ENCODE measurements at places on chromosomes 16 and 17.

- no peak for DNase-seq
Measured at GRCh38 chr16:2790631-2791030, 3.3 kb upstream of the PRSS33 start.

- no peak for DNase-seq
Measured at GRCh38 chr16:28078261-28078660, 14.7 kb upstream of the GSG1L start.

DNA sequence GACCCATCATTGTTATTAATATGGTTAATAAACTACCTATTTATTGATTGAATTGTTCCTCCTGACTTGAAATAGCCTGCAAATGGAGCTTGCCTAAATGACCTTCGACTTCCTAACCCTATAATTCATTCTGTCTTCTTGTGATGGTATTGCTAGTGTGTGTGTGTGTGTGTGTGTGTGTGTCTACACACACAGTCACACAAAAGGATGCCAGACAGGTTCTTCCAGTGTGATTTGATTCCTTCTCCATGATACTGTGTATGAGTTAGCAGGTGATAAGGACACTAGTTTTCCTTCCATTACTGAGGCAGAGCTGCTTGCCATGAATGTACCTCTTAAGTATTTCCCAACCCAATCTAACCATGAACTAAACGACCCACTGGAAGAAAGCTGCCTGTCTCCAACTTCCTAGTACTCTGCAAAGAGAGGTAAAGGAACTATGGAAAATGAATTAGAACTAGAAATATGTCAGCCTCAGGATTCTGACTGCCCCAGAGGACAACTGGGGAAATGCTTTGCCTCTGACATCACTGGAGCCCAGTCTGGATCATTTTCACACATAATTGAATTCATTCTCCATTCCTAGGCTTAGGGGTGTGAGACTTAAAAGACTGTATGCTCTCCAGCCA lies 3.5 kb upstream of the CDC6 start:
- no peak for DNase-seq

- DNase-seq, result no peak
Measured at GRCh38 chr17:8503368-8503767, 67.7 kb downstream of the NDEL1 start.

GRCh38 chr17:9255833-9256232 lies 234.5 kb downstream of the NTN1 start:
- no peak for DNase-seq

- no peak for DNase-seq
Measured at GRCh38 chr17:71434716-71435115, 686.1 kb upstream of the SOX9 start.

DNA sequence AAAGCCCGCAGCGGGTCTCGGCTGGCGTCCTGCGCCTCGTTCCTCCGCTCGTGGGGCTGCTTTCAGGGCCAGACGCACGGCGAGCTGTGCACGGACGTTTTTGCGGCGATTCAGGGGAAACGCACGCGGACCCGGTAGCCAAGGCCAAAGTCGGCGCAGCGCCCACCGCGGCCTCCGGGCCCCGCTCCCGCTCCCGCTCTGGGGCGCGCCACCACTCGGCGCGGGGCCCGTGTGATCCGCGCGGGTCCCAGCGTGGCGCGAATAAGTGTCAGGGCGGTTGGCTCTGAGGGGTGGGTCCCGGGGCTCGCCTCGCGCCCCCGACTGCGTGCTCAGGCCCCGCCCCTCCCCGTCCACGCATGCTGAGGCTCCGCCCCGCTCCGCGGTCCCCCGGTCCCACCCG lies 694 bp upstream of the TBCD start:
- DNase-seq, result no peak
